ENCODE measurements at places on chromosomes 1 and 21.

DNA sequence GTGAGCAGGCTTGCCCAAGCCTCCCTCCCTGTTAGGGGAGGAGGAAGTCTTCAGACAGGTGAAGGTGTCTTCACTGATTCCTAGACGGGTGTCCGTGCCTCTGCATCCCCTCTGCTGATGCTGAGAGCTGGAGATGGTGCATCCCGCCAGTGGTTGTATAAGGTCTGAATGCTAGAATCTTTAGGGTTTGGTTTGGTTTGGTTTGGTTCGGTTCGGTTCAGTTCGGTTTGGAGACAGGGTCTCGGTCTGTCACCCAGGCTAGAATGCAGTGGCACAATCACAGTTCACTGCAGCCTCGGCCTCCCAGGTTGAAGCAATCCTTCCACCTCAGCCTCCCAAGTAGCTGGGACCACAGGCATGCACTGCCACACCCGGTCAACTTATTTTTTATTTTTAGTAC lies 153.6 kb downstream of the PGBD5 start:
- DNase-seq, result no peak

GRCh38 chr1:9466780-9467758 lies 72.2 kb upstream of the SLC25A33 start:
- DNase-seq, result no peak

DNA sequence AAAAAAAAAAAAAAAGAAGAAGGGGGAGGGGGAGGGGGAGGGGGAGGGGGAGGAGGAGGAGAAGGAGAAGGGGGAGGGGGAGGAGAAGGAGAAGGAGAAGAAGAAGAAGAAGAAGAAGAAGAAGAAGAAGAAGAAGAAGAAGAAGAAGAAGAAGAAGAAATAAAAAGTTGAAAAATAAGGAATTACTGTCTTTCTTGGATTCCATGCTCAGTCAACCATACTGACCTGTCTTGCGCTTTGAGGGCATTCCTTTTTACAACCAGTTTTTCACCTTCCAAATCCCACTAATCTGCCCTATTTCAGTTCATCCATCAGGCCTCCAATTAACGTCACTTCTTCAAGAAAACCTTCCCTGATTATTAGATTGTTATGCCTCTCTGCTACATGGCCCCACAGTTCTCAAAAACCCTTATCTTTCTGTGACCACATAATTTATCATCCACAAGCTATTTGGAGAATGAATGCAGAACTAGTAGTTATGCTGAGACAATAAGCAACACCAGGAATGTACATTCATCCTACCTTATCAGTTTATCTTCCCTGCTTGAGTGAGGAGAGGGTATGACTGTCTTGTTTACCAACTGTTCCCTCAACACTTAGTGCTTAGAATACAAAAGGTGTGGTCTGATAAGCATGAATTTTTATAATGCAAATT lies 57.5 kb upstream of the GUCA2A start:
- no peak for DNase-seq

GRCh38 chr1:113983391-113983790 lies 4.1 kb downstream of the OLFML3 start:
- DNase-seq, result no peak

- DNase-seq, result no peak
Observed at GRCh38 chr1:43306688-43307457, 6.1 kb downstream of the TIE1 start.

- no peak for DNase-seq
Observed at GRCh38 chr1:66652556-66652955, 99.7 kb upstream of the DYNLT5 start.

- no peak for DNase-seq
Observed at GRCh38 chr1:91622616-91623015, 122.0 kb downstream of the CDC7 start.

DNA sequence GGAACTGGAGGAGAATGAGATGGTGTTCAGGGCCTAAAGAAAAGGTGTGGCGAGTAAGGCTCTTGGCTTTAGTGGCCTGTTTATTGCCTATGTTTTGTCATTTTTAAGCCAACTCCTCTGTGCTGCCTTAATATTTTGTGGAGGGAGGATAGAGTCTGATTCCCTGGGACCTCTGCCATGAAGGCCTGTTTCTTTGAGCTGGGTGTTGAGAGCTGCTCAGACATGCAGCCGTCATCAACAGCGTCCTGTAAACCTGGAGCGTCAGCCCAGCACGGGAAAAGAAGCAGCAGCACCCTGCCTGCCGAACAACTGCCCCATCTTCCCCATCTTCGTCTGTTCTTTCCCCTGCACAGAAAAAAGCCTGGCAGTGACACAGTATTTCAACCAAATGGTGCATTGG lies 27.1 kb upstream of the SNX27 start:
- no peak for DNase-seq

DNA sequence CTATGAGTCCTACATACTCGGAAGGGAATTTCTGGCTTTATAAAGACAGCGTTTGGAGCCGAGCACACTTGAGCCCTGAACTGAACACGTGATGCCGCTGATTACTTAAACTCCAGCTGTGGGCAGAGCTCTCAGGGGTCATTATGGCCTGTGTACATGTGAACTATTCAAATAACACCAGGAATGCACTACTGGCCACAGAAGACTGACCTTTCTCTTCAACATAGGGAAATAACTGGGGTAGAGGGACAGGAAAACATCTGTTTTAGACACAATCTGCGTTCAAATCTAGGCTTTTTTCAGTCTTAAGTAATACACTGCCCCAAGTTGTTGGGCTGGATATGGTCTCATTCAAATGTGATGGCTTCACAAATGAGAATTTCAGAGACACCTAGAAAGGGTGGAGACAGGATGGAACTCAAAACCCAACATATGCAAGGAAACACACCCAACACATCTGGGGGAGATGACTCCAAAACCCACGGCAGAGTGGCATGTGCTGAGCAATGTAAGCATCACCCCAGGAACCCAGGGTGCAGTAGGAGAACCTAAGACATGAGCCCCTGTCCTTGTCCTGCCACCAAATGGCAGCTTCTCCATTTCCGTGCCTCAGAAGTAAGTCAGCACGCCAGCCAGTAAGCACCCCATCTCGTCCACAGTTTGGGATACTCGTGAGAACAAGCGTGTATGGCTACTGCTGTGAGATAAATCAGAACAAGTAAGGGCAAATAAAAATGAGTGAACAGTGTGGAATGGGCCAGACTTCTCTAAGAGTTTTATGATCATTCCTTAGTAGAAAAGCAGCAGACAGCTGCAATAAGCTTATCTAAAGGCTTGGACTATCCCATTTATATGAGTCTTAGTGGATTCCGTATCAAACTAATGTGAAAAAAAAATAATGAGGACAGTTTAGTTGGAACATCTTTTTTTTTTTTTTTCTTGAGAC lies 24.9 kb downstream of the NID1 start:
- no peak for DNase-seq

DNA sequence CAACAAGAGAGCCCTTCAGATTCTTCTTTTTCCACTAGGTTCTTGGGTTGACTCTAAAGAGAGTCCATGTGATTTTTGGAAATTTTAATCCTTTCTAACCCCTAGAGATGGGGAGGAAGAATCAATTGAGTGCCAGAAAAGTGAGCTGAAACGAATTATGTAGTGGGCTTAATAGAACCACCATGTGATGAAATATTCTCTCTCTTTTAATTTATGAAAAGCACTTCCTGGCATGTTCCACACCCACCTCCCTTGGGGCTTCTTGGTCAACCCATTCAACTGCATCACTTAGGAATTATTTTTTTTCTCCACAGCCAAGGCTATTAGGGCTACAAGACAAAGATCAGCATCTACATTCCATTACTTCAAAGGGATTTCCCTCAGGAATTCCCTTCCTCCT lies 79.6 kb downstream of the ZC3H11B start:
- no peak for DNase-seq

GRCh38 chr1:225525377-225525776 lies 97.5 kb upstream of the LBR start:
- DNase-seq, result no peak

DNA sequence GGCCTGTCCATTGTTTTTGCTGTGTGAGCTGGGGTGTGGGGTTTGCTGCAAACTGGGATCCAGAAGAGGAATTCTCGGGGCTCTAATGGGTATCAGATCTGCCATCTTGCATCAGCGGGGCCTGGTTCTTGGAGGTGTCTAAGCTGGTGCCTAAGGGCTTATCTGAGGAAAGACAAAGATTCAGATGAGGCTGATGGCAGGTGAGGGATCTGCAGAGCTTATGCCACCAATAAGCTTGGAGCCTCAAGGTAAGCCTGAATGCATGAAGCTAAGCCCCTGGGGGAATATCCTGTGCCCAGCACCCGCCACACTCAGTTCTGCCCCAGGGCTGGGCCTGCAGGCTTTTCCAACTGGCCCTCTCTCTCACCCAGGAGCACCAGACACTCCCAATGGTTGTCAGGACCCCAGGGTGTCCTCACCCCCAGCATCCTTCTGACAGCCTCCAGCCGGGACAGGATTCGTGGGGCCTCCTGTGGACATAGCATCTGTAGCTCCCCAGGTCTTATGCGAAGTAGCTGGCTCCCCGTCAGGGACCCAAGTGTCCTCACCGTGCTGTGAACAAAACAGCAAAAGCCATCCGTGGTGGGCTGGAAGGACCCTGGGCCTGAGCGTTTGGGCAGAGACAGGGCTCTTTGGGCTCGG lies 9.5 kb upstream of the GSTM3 start:
- no peak for DNase-seq

GRCh38 chr1:12715896-12716437 lies at the start of gene AADACL3:
Gene AADACL3 (plus strand): TSS chr1:12716110. CDS start chr1:12716177, 67 bp downstream.
- no peak for DNase-seq

DNA sequence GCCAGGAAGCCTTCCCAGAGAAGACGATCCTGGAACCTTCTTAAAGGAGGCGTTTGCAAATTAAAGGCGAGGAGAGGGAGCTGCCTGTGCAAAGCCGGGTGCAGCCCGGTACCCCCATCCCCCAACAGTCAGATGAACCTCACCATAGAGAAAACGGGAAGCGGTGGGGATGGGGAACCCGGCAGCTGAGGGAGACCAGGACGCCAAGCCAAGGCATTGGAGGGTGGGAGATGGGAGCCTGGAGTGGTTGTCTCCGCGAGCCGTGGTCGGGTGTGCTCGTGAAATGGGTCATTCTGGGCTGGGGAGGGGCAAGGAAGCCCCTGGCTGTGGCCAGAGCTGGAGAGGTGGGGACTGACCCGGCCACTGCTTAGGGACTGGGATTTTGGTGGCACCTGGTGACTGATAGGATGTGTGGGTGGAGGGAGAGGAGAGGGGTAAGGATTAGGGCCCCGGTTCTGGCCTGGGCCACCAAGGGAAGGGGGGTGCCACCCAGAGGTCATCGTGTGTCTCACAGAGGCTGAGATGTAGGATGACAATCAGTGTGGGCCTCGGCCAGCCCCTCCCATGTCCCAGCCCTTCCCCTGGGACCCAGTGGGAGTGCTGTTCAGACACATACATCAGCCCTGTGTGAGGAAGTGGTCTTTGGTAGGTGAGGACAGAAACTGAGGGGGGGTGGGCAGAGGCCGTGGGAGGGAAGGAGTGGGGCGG lies 676 bp upstream of the PADI2 start:
- peak; percentile 42 for DNase-seq

- no peak for DNase-seq
Observed at GRCh38 chr1:195082183-195082582, 1526.1 kb downstream of the KCNT2 start.

GRCh38 chr21:33578959-33579542 lies 9.4 kb downstream of the DONSON start:
- DNase-seq, result no peak

DNA sequence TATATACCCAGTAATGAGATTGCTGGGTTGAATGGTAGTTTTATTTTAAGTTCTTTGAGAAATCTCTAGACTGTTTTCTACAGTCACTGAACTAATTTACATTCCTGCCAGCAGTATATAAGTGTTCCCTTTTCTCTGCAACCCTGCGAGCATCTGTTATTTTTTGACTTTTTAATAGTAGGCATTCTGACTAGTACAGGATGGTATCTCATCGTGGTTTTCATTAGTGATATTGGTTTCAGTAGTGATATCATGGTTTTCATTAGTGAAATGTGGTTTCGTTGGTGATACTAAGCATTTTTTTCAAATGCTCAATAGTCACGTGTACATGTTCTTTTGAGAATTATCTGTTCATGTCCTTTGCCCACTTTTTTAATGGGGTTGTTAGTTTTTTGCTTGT lies 316.8 kb downstream of the PTBP2 start:
- no peak for DNase-seq

DNA sequence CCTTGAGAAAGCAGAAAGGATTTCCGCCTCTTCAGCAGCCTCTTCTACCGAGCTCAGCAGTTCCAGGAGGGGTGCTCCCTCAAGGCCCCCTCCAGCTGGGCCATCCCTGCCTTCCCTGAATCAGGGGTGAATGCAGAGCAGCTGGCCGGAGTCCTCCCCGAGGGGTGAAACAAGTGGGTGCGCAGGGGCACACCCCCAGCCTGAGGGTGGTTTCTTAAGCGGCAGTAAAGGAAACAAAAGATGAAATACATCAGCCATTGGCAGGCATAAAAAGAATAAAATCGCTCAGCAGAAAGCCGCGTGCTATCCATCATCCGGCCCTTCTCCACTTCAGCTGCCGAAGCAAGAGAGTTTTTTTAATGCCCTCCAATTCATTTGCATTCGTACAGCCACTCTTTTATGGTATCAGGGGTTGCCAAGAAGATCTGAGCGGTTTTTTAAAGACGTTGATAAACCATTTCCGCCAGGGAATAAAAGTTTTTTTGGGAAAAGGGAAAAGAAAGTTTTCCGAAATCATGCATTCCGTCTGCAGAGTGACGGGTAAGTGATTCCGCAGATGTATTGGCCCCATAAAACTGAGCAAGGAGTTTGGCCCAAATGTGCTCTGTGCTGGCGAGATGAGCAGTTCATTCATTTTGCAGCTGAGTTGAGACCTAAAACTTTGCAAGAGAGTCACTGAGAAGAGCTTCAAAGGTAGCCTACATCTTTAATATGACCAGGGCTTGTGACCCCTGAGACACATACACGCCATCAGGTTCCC lies 73.7 kb upstream of the ZC3H12A start:
- no peak for DNase-seq

DNA sequence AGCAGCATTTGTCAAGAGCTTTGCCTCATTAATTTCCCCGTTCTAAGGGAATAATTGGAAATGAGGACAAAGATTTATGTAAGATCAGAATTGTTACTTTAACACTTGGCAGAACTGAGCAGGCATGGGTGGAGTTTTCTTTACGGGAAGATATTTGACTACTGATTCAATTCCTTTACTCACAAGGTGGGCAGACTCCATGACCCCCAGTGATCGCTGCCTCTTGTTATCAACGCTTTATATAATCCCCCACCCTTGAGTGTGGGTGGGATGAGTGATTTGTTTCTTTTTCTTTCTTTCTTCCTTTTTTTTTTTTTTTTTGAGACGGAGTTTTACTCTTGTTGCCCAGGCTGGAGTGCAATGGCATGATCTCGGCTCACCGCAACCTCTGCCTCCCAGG lies 65.3 kb upstream of the TENT5B start:
- DNase-seq, result no peak

Measured in activated B cell treated with CpG ODN at 0.5 μM for 24 hours (primary cell).